Tongue (tissue), 3 donors: ENCODE measurements at places on chromosomes 5 and 9.

DNA sequence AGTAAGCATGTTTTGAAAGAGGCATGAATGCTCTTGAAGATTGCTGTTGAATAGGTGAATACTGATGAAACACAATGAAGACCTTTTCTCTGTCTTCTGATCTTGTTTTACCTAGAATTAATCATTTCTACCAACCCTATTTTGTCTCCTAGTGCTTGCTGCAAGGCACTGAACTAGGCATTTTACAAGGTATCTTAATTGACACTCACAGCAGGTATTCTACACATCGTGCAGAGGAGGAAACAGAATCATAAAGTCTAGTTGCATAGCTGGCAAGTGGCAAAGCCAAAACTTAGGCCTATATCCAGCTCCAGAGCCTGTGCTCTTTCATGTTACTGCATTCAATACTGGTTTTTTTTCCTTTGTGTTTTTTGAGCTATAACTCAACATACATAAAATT is 50.7 kb downstream of the CTNNA1 start:
- no peak for DNase-seq

- no peak for DNase-seq
These were observed 77.1 kb upstream of the FST start for GRCh38 chr5:53403291-53403690.

GRCh38 chr5:55572020-55572419 is 37.3 kb upstream of the PLPP1 start:
- DNase-seq = no peak

DNA sequence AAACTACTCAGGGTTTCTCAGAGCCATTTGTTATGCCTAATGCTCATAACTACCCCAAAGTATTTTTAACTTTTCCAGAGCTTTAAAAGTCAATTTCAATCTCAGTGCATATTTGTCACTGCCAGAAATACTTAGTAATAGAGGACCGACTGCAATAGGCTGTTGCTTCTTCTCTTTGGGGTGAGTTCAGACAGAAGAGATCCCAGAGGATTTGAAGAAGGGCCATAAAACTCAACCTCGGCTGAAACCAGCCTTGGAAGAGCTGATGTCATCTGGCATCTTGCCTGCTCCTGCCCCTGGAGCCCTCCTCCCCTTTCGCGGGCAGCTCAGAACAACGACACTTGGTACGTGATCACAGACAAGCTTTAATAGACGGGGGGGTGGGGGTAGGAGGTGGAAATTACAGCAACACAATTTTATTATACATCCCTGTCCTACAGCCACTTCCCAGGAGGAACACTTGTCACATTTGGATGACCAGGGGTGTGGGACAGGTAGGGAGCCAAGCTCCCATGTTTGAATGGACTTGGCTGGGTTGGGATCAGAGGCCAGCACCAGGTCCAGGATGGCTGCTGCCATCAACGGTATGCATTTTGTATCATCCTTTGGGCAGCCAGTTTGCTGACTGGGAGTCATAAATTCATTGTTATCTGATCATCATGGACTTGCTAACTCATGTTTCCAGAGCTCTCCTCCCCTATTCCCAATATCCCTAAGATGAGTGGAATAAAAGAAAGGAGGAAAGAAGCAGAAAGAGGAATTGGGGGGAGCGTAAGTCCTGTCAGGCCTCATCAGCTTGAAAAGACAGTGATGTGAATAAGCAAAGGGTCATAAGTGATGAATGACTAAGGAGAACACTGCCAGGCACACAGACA is 186.6 kb upstream of the PANK3 start:
- peak; percentile 56 for DNase-seq

- peak; percentile 64 for DNase-seq
These were observed 5.5 kb downstream of the B4GALT1 start for GRCh38 chr9:33161589-33162132.

DNA sequence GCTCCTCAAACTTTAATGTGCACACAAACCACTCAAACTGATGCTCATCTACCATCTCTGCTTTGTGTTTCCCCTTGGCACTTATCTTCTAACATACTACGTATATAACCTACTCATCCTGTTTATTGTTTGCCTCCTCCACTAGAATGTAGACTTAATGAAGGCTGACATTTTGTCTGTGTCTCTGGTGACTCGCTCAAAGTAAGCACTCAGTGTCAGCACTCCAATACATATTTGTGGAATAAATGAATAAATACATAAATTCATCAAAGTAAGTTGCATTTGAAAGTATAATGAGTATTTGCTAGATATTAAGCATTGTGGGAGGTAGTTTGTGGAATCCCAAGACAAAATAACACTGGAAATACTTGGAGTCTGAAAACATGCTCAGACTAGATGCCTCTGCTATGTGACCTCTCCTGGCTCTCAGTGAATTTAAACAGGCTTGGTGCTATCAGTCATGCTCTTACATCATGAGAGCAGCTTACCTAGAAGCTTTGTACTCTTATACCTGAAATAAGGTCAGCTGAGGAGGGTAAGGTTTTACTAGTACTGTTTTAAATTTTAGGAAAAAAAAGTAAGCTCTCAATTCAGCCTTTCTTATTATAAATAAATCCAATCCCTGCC is 37.0 kb upstream of the RANBP6 start:
- DNase-seq = no peak

DNA sequence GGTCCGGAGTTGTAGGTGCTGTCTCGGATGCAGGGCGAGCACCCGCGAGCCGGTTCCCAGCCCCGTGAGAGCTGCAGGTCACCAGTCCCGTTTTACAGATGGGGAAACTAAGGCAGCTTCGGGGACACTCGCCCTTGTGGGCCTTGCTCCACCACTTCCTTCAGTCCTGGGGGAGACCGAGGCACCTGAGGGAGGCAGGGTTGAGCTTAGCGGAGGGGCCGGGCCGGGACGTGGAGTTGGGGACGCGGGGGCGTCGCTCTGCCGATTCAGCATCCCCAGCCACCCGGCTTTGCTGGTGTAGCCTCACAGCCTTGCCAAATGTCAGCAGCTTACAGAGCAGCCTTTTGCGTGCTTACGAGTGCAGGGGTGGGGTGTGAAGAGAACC is 530 bp downstream of the BBLN start:
- peak; percentile 17 for DNase-seq

DNA sequence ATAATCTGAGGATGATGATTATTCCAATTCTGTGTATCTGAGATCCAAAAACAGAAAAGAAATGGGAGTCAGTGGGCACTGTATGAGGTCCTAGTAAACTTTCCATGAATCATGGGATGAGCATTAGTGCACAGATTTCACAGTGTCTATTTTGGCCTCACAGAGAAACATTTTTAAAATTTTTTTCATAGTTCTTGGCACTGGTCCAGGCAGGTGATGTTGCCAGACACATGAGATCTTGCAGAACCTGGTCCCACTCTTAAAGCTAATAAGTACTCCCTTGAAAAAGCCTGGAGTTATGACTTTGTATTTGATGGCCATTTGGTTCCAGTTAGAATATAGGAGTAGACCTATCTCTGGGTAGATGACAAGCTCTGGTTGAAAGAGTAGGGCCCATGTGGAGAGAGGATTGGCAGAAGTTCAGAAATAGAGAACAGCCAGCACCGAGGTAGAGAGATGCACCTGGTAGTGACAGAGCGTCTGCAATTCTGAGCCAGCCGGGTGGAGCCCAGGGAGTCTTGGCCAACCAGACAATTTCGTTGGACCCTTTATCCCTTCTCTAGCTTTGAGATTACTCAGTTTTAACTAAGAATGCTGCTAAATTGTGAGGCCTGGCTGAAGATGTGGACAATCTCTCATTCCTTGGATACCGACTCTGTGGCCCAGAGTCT is 6.3 kb upstream of the TNFSF15 start:
- peak; percentile 75 for DNase-seq

DNA sequence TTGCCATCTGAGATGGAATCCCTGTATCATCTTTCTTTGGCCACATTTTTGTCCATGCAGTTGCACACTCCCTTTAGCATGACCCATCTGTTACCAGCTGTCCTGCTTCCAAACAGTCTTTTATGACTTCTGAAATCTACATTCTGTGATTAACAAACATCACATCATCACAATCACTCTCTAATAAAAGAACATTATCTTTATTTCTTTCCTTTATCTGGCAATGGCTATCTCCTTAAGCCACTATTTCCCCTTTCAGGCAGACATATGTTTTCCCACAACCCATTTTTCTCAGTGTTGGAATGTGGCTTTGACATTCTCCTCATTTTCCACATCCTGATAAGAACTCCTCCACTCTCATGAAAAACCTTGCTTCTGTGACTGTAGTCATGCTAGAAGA is 141.0 kb downstream of the ST8SIA4 start:
- peak; percentile 45 for DNase-seq

DNA sequence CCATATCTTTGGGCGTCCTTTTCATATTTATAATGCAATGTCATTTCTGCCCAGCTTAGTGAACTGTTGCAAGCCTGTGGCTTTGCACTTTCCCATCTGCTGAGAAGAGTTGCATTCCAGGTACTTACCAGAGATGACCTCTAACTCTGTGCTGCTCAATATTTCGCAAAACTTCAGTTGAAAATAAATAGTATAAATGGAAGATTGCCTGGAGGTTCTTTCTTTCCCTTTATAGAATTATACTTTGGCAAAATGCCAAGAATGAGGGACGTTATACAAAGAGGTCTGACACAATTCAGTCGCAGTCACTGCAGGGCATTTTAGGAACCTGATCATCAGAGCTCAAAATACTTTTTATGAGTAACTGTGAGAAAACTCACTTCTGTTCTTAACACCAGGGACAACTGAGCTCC is 18.9 kb upstream of the VLDLR start:
- DNase-seq = peak; percentile 32
